ENCODE measurements at places on chromosomes 2 and 18.

GRCh38 chr2:188596054-188596453 lies 304.4 kb downstream of the GULP1 start:
- DNase-seq, result no peak

GRCh38 chr2:29336341-29337241 lies 221.4 kb downstream of the CLIP4 start:
- no peak for DNase-seq

GRCh38 chr2:7593360-7593759 lies 676.1 kb downstream of the RNF144A start:
- DNase-seq, result no peak

DNA sequence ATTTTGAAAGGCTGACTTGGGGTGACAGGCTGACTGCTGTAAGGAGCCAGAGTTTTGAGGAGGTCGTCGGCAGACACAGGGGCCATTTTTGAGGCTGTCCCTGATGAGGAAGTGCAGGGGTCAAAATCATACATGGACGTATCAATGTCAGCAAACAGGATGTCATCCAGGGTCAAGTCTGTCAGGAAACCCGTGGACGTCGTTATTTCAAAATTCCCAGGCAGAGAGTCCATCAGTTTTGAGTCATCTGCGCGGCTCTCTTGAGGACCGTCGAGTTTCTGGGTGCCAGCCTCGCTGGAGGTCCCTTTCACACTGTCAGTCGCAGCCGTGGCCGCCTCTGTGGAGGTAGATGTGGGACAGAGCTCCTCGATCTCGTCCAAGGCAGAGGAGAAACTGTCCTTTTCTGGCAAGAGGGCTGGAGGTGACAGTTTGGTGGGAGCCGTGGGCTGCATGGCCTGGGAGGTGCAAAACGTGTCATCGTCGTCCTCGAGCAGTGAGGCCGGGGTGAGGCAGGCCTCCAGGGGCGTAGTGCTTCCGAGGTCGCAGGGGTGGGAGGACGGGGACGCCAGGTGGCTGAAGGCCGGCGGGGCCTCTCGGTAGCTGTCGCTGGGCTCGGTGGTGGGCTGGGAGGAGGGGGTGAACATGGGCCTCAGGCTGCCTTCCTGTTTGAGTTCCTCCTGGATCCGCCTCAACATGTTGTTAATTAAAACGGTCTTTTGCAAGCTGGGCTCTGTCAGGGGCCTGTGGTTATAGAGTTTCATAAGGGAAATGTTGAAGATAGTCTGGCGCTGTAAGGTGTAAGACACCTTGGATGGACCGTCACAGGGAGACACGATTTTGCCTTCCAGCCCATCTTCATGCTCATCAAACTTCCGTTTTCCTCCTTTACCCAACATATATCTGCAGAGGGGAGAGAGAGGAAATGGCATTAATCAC lies 17.5 kb downstream of the SERTAD2 start:
- no peak for DNase-seq

DNA sequence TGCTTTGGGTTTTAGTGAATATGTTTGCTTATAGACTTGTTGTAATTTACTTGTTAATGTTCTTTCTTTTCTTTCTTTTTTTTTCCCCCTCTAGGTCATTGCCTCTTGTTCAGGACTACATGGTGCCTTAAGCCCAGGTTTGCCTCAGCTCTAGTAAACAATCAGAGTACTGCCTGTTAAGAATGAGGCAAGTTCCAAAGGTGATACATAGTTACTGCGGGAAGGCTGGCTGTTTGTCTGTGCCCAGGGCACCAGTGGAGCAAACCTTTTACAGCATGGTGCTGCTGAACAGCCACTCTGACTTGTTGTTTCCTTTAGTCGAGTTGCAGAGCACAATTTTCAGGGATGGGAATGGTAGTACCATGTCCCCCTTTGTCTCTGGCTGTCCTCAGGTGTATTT lies 517.2 kb downstream of the NYAP2 start:
- DNase-seq, result no peak
